ENCODE measurements at places on chromosomes 3 and 15. TPM values are rescaled to one million over a fixed set of nuclear protein-coding genes. Genes with fewer than 3 reads are reported as not detected.

DNA sequence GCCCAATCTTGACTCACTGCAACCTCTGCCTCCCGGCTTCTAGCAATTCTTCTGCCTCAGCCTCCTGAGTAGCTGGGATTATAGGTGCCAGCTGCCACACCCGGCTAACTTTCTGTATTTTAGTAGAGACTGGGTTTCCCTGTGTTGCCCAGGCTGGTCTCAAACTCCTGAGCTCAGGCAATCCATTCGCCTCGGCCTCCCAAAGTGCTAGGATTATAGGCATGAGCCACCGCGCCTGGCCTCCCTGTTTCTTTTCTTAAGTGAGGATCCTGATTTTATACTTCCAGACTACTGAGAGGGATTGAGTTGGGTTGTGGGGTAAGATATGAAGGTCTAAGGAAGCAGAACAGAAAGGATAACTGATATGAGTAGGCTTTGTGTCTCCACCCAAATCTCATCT is 106.8 kb downstream of the CNTN3 start:
- no peak overlapping the region for H3K4me3 ChIP-seq
- no peak for DNase-seq
- H3K4me1 ChIP-seq = peaks cover 1% of the 10 kb centered on the region
- no peak overlapping the region for H3K27ac ChIP-seq
- peaks cover 1% of the 10 kb centered on the region for H3K27me3 ChIP-seq
- no peaks in the 10 kb centered on the region for H3K36me3 ChIP-seq

DNA sequence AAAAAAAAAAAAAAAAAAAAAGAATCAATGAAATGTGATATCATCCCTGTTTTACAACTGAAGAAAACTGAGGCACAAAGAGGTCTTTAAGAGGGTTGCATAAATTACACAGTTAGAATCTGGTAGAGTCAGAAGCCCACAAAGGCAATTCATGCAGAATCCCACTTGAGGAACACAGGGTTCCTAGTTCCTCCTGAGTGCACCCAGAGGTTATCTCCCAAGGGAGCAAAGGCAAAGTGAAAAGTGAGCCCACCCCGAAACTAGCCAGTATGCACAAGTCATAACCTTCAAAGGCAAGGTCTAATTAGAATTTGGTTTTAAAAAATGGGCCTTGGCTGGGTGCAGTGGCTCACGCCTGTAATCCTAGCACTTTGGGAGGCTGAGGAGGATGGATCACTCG is 37.8 kb downstream of the AP3S2 start:
- no peak for DNase-seq
- peaks cover 37% of the 10 kb centered on the region for H3K36me3 ChIP-seq
- H3K4me3 ChIP-seq = no peak overlapping the region
- H3K27ac ChIP-seq = no peak overlapping the region
- H3K4me1 ChIP-seq = peaks cover 2% of the 10 kb centered on the region
- no peaks in the 10 kb centered on the region for H3K27me3 ChIP-seq

GRCh38 chr3:169964176-169964575 is 2.4 kb upstream of the SEC62 start:
- DNase-seq = no peak
- H3K36me3 ChIP-seq = no peaks in the 10 kb centered on the region
- no peak overlapping the region for H3K27ac ChIP-seq

- peaks cover 56% of the 10 kb centered on the region for H3K4me1 ChIP-seq
- H3K4me3 ChIP-seq = no peak overlapping the region
- H3K27me3 ChIP-seq = no peaks in the 10 kb centered on the region
- no peak for DNase-seq
- no peaks in the 10 kb centered on the region for H3K36me3 ChIP-seq
These were observed 34.9 kb downstream of the RNU5B-1 start for GRCh38 chr15:65339416-65339815.

TWF2 gene
- total RNA-seq = 30.6 TPM

DNA sequence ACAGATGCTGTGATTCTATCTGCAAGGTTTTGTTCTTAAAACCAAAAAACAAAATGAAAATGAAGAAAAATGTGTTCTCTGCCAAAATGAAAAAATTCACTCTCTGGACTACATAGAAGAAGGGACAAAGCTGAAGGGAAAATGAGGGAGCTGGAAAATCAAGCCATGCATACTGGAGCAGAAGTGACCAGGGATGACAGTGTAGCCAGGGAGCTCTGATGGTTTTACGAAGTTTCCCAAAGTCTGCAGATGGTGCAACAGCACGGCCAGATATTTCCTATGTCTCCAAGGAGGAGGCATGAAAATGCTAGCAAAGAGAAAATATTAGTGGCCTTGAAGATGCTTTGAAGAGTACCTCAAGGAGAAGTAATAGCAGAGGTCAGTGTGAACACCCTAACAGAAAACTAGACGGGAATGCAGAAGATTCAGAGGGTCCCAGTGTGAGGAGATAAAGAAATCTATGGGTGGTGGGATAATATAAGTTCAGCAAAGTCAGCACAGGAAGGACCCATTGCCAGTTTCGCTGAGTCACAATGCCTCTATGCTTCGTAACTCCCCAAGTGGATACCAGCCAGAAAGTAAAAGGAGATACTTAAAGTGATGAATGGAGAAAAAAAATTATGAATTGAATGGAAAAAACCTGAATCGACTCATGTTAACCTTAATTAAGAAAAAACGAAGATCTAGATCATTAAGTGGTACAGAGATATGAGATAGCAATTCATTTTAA is 39.0 kb upstream of the POMGNT2 start:
- DNase-seq = no peak
- no peaks in the 10 kb centered on the region for H3K36me3 ChIP-seq
- no peak overlapping the region for H3K4me3 ChIP-seq
- no peaks in the 10 kb centered on the region for H3K4me1 ChIP-seq
- H3K27me3 ChIP-seq = peaks cover 39% of the 10 kb centered on the region
- H3K27ac ChIP-seq = no peak overlapping the region

CELSR3 gene
- total RNA-seq = 5.2 TPM
